ENCODE measurements at places on chromosomes 5 and 9. TPM values are rescaled to one million over a fixed set of nuclear protein-coding genes. Genes with fewer than 3 reads are reported as not detected.

- no peaks in the 10 kb centered on the region for H3K27me3 ChIP-seq
- H3K4me3 ChIP-seq, result peak overlapping the region; percentile 84
- H3K4me1 ChIP-seq, result peaks cover 3% of the 10 kb centered on the region
- DNase-seq, result no peak
Observed at GRCh38 chr9:96565671-96566497, 53.8 kb downstream of the CDC14B start.

DNA sequence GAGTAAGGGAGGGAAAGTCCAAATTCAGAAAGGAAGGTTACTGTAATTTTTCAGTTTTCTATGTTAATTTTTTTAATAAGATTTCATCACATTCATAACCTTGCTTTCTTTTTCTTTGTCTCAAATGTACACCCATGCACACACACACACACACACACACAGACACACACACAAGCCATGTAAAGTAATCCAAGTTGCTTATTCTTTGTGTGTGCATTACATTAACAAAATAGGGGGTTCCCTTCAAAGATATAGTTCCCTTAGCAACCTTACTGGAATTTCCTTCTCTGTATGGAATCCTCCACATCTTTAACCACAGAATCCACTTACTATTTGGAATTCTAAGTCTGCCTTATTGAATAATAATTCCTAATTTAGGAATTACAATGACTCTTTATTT is 32.7 kb downstream of the ZNF366 start:
- peak overlapping the region; percentile 40 for H3K27ac ChIP-seq
- no peak for DNase-seq
- no peaks in the 10 kb centered on the region for H3K36me3 ChIP-seq
- no peaks in the 10 kb centered on the region for H3K4me1 ChIP-seq
- H3K27me3 ChIP-seq, result no peaks in the 10 kb centered on the region

DNA sequence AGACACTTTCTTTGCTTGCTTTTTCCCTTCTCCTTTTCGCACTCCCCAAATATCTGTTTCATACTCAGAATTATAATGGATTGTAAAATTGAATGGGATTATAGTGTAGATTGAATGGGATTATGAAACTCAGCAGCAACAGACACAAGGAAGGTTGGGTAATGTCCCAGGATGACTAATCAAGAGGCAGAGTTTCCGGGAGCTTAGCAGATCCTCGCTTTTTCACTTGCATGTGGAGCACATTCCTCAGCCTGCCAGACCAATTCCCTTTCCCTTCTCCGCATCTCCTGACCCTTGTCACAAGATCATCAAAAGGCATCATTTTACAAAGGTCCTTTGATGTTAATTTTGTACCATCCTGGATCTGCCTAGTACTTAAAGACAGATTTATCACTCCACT is 55.1 kb upstream of the SLC1A1 start:
- H3K27ac ChIP-seq, result no peak overlapping the region
- no peaks in the 10 kb centered on the region for H3K4me1 ChIP-seq
- no peaks in the 10 kb centered on the region for H3K36me3 ChIP-seq
- H3K4me3 ChIP-seq, result no peak overlapping the region

- H3K27me3 ChIP-seq, result no peaks in the 10 kb centered on the region
- no peaks in the 10 kb centered on the region for H3K36me3 ChIP-seq
- no peak for DNase-seq
- no peak overlapping the region for H3K27ac ChIP-seq
- H3K4me3 ChIP-seq, result no peak overlapping the region
Observed at GRCh38 chr9:93143830-93144530, 9.9 kb upstream of the NINJ1 start.

DNA sequence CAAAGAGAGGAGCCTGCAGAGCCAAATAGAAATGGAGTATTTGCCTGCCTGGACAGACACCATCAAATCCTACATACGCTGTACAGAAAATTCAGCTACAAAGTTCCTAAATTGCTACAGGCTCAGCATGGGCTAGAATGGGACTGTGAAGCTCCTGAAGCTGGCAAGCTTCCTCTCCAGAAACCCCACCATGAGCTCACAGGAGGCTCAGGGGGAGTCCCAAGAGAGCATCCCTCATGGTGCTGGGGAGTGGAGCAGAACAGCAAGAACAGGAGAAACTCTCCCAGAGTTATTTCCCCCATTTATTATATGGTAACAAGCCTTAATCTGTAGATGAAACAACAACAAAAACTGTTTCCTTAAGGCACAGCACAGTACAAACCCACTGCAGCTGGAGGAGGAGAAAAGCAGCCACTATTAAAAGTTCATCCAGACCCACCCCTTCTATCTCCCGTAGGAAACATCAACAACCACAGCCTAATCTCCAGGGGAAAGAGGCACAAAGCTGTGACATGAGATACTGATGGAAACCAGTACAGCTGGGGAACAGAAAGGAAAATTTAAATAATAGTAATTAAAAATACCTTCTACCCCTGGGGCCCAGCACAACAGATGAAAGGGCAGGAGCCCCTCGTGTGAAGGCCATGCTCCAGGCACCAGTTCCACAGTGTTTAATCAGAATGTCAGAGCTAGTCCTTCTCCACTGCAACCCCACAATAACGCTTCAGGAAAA is 548.5 kb downstream of the MTRR start:
- H3K27me3 ChIP-seq, result no peaks in the 10 kb centered on the region
- no peak for DNase-seq

GRCh38 chr9:117763314-117763713 is 59.1 kb downstream of the TLR4 start:
- peaks cover 13% of the 10 kb centered on the region for H3K27me3 ChIP-seq
- DNase-seq, result peak; percentile 84
- no peak overlapping the region for H3K27ac ChIP-seq
- no peaks in the 10 kb centered on the region for H3K36me3 ChIP-seq
- no peaks in the 10 kb centered on the region for H3K4me1 ChIP-seq

GRCh38 chr5:50968356-50969149 is 302.1 kb downstream of the PARP8 start:
- H3K27ac ChIP-seq, result no peak overlapping the region
- peaks cover 82% of the 10 kb centered on the region for H3K27me3 ChIP-seq
- H3K4me3 ChIP-seq, result peak overlapping the region; percentile 78
- peak; percentile 55 for DNase-seq
- H3K4me1 ChIP-seq, result no peaks in the 10 kb centered on the region

PPIP5K2 gene
- total RNA-seq, result 68.0 TPM

EQTN gene
- total RNA-seq, result not detected

SEMA6A gene
- 325 TPM for total RNA-seq

LCN2 gene
- total RNA-seq, result not detected

FOXD4L6 gene
- not detected for total RNA-seq

Data from endodermal cell (in vitro differentiated cells).